Muscle of back (tissue), 13 donors: ENCODE measurements at places on chromosomes 12 and 14.

DNA sequence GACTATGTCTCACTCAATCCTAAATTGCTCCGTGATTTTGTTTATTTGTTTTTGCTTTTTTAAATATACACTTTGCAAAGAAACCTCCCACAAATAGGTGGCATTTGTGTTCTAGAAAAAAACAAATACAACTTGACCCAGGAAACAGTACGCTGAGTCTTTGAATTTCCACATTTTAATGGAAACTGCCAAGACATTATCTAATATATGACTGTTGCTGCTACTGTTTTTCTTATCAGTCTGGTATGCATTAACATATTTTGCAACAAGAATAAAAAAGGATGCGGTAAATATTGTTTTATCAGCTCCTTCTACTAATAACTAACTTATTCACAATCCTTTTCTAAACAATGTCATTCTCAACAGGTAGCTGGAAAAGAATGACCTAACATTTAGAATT lies 187.4 kb downstream of the LRIG3 start:
- DNase-seq = no peak

DNA sequence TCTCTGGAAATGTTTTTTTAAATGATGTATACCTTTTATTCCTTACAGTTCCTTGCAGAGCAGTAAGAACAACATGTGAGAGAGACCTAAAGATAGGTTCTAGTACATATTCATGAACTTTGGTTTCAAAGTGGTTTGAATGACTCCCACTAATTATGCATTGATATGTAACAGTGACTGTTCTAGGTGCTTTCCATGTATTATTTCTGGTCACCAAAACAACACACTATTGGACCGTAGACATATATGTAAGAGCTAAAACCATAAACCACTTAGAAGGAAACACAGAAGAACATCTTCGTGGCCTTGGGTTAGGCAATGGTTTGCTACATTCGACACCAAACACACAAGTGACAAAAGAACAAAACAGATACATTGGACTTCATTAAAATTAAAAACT lies 37.9 kb downstream of the SOX5 start:
- no peak for DNase-seq

GRCh38 chr14:102077382-102077709 lies 9.5 kb downstream of the HSP90AA1 start:
- DNase-seq = no peak

DNA sequence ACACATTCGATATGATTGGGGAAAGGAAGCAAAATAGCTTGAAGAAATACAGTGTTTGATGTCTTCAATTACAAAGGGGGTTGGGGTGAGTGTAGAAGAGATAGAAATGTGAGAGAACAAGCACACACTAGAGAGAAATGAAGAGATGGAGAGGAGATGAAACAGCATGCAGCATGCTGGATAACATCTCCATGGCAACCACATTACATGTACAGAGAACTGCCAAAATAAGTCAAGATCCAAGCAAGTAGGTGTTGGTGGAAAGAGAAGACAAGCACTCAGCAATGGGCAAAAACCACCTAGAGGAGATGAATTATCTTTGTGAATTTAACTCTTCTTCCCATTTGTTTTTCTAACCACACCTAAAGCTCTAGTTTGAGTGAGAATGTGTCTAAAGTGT lies 289.8 kb downstream of the GRIN2B start:
- no peak for DNase-seq

GRCh38 chr12:69527506-69528272 lies 57.5 kb downstream of the FRS2 start:
- no peak for DNase-seq

GRCh38 chr14:75295491-75296345 lies 17.1 kb downstream of the FOS start:
- peak; percentile 87 for DNase-seq

GRCh38 chr12:2633825-2634200 lies 161.0 kb upstream of the FKBP4 start:
- DNase-seq = no peak

DNA sequence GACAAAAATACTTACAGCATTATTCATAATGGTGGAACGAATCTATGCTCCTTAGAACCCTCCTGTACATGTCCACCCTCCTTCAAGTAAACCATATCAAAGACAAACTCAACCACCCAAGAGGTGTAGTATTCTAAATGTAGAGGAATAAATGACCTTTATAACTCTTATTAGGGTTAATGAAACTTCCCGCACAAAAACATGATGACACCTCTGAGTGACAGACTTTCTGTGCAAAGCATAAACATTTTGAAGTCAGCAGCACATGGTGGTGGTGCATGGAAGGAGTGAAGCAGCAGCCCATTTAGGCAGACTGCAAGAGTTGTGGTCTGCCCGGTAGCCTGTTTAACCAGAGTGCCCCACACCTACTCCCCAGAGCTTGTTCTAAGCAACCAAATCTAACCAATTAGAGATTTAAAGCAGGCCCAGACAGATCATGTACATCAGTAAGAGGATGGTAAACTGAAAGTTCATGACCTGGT lies 615 bp upstream of the ASB8 start:
- no peak for DNase-seq

DNA sequence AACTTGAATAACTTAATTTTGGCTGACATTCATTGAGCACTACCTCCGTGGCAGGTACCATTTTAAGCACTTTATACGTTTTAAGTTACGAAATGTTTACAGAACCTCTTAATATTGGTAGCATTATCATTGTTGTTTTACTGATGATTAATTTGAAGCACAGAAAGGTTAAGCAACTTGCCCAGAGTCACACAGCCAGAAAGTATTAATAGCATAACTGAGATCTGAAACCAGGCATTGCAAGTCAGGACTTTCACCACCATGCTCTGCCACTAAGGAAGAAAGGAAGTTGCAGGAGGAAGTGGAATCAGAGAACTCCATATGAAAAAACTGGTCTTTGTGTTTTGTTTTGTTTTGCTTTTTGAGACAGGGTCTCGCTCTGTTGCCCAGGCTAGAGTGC lies 28.2 kb upstream of the BCAT1 start:
- DNase-seq = no peak

DNA sequence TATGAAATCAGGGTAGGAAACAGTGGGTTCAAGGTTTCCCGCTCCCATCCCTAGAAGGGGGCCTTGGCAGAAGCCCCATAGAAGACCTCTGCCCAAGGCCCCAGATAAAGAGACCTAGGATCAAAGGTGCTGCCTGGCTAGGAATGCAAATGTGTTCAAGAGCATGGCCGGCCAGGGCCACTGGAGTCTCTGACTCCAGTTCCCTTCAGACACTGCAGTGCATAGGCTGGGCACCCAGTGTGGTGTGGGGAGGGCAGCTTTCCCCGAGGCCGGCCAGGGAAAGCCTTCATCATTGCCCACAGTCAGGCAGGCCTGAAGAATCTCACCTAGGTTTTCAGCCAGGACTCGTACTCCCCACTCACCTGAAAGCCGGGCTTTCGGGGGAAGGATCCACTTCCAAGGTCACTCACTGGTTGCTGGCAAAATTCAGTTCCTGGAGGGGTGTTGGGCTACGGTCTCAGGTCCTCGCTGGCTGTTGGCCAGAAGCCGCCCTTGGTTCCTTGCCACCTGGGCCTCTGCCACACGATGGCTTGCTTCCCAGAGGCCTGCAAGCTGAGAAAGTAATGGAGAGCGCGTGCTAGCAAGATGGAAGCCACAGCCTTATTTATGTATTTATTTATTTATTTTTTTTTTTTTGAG lies 9.7 kb upstream of the PEBP1 start:
- no peak for DNase-seq

DNA sequence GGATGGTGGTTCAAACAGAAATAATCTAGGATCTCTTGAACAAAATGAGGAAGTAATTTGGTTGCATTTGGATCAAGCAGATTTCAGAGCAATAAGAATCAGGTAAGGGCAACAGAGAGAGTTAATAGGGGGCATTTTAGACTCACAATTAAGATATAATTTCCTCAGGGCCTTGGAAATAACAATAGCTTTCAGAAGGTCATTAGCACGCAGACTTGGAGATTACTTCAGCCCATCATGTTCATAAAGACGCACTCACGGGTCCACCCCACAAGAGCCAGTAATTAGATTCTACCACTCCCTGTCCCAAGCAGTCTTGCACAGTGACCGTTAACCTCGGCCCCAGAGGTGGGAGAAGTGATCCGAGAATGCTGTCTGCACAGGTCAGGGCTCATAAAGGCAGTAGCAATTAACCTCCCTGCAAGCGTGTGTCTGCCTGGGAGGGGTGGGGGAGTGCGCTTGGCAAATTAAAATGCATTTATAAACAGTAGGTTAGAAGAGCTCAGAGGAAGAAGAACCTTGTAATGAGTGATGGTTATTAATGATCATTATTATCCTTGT lies 125.7 kb upstream of the CCDC196 start:
- no peak for DNase-seq

DNA sequence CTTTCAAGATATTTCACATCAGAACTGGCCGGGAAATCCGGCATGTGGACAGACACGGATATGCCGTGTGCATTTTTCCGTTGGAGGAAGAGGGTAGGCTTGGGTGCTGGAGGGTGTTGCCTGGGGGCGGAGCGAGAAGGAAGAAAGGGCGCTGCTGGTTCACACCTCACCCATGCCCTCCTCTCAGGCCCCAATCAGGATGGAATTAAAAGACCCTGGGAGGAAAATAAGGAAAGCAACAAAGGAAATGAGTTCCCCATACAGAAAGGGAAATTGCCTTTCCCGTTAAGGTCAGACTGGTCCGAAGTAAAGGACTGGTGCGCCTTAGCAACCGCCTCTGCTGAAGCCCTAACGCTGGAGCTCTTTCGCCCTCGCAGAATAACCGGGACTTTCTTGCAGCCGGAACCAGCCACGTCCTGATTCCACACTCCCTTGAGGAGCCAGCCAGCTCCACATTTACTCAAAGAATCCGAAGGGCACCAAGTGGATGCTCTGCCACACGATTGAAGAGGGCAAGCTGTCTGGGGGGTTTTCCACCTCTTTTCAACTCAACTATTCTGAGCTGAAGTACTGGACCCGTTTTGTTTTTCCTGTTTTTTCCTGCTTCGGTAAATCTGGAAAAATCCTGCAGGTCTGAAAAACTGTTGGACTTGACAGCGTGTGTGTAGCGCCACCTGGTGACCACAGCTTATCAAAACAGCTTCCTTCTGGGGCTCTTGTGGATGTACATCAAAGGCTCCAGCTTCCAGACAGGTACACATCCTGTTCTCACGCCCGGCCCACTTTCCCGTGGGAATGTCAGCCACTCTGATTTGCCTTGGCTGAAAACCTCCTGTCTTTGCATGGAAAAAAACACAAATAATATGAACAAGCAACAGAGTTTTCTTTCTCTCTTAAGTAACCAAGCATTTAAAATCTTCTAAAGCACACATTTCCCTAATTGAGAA lies 37.6 kb upstream of the BCL2L14 start:
- peak; percentile 88 for DNase-seq

DNA sequence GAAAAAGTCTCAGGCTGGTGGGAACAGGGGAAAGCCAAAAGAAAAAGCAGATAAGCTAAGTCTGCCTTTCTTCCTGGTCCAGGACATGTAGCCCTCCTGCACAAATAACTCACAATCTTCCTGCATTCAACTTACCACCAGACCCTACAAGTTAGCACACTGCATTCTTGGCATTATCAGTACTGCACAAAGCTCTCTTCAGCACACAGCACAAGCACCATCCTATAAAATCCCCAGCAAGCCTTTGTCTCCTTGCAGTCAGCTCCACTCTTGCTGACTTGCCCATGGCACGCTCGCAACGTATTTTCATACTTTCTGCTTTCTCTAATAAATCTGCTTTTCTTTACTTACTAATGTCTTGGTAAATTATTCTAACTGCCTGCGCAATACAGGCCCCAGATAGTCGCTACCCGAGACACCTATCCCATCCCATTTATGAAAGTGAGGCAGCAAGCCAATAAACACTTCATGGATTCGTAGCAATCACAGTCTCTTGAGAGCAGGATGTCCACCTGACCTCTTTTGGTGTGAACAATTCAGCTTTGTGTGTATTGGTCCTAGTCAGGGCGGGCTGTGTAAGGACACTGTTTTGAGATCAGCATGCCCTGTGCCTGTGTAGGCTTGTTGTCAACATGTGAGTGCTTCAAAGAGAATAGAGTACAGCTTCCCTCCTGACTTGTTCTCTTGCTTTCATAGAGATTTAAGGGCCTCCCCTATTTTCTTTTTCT lies 49.0 kb downstream of the TMEM117 start:
- no peak for DNase-seq

DNA sequence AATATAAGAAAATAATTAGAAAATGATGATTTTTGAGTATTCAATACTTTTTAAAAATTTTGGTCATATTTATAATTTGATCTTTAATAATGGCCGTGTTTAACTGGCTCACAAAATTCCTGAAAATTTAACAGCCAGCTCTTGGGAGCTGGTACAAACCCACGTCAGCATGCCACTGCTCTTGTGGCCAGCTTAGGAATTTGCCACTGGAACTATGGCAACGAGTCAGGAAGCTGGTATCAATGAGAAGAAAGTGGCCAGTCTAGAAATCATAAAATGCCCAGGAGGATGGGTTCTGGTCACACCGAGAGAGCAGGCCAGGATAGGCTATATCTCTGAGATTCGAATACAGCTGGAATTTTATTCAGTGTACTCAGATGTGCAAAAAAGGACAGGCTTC lies 72.2 kb upstream of the PLEKHG3 start:
- DNase-seq = no peak

- no peak for DNase-seq
Measured at GRCh38 chr14:35989736-35990135, 163.6 kb downstream of the BRMS1L start.

- DNase-seq = peak; percentile 80
Measured at GRCh38 chr12:49369411-49370145, 2.3 kb downstream of the SPATS2 start.

DNA sequence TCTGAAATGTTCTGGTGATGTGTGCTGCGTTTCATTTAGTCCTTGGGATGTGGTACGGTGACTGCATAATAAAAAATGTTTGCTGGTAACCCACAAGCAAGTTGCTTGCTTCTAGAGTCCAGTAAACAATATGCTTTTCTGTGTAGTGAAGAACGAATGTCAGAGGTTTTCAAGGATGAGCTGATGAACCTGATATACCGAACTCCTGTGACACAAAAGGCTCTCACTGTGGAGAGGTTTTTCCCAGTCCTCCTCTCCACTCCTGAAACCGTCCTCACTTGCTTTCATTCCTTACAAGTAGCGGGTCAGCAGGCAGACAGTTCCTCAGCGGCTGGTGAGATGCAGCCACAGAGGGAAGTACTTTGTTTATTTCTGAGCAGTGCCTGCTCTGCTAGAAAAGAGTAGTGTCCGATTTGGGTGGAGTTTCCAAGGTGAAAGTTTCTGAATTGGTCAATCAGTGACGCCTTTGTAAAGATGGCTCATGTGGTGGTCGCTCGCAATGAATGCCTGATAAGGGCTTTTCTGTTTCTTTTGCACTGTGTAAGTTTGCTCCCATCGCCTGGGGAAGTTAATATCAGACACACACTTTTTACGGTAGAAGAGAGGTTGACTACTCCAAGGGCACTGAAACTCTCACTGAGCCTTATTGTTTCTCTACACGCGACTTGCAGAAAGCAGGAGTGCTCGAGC lies 3.0 kb downstream of the ETV6 start:
- peak; percentile 66 for DNase-seq

GRCh38 chr12:18262514-18262913 lies 1.2 kb downstream of the PIK3C2G start:
- DNase-seq = no peak

DNA sequence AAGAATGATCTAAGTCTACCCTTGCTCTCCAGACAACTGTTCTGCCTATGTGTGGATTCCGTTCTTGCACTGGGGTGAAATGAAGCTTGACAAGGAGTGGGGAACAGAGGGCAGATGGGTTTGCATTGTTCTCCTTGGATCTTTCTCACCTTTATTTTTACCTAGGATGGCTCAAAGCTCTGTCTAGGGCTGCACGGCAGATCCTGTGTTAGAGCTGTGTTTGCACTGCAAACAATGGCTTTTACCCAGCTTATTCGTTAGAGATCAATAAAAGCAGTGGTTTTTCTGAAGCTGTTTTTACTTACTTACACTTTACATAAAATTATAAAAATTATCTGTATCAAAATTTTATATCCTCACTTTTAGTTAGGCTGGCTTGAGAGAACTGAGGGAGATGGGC lies 105.1 kb downstream of the LRIG3 start:
- no peak for DNase-seq
